ENCODE measurements at places on chromosomes 1 and 21.
A peak's percentile ranks its signal among the peaks of the same experiment; 100 is the strongest.

- no peak for DNase-seq
Observed at GRCh38 chr1:223713546-223714420, 1.4 kb downstream of the CAPN2 start.

DNA sequence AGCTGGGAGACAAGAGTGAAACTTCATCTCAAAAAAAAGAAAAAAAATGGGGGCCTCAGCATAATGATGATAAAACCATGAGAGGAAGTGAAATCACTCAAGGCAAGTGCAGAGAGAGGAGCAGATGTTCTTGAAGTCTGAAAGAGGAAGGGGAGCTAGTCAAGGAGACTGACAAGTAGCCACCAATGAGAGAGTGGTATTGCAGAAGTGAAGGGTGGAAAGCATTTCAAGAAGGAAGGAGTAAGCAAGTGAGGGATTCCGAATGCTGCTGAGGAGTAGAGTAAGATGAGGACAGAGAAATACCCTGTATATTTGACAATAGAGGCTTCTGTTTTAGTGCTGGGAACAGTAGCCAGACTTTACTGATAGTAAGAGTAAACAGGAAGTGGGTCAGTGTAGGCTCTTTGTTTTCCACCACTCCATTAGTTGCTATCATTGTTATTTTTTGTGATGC lies 2.9 kb downstream of the TATDN3 start:
- DNase-seq: no peak

DNA sequence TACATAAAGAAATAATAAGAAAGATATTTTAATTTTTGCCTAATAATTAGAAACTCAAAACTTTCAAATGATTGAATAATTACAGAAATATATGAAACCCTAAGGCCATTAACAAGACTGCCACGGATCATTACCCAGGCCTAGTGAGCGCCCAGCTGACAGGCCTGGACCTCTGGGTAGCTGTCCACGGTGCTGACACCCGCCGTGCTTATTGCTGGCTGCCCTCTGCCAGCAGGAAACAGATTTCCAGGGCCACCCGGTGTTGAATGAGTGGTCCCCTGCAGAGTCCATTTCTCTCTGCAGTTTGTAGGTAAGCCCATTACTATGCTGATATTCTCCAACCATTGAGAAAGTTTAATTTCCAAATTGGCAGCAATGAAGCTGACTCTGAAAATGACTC lies 254.4 kb upstream of the GJB5 start:
- no peak for DNase-seq

DNA sequence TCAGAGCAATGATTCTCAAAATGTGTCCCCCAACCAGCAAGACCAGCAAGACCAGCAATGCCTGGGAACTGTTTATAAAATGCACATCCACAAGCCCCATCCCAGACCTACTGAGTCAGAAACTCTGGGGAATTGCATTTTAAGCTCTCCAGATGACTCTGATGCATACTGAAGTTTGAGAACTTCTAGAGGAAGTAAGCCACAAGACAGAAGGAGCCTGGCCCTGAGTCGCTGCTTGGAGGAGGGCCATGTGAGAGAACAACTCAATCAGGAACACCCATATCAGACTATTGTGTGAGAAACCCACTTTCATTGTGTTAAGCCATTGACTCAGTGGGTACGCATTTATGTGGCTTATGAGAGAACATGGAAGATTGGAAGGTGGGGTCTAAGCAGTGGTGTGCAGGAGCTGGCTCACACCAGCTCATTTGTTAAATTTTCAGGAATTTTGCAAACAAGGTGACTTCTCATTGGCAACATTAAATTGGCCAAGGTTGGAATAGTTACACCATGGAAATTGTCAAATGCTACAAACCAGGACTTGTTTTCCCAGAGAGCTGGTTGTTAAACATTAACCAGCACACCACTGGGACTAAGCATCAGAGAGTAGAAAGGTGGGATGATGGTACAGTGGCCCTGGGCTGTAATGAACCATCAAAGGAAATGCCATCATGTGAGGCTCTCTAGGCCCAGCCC lies 38.9 kb downstream of the ATP1A1 start:
- no peak for DNase-seq

DNA sequence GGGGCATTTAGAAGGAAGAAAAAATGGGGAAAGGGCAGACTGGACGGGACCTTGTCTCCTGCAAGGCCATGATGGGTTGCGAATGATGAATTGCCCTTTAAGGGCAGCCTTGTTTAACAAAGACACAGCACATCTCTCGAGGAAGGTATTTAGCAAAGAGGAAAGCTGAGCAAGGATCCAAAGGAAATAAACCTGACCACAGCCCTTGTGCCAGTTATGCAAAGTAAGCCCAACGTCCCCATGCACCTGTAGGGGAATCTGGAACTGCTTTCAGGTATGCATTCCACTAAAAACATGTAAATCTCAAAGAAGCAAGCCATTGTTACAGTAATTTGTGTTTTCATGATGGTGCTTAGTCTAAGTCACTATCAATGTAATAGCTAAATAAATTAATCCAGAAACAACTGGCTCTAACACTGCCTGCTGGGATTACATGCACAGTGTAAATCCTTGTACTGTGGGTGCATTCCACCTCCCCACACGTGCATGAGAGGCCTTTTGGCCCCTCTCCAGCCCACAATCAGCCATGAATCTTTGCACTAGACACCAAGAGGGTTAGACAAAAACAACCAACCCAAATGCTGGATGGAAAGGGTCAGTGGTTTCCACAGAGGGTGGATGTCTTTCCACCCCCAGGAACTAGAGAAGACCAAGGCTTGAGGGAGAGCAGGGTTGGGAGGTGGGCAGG lies 228.8 kb upstream of the KAZN start:
- no peak for DNase-seq

- no peak for DNase-seq
Observed at GRCh38 chr1:94783342-94784189, 36.6 kb upstream of the SLC44A3 start.

GRCh38 chr21:30714946-30715345 lies 3.6 kb downstream of the KRTAP21-3 start:
- DNase-seq: no peak

GRCh38 chr1:22044690-22045420 lies 7.7 kb upstream of the CDC42 start:
- no peak for DNase-seq

DNA sequence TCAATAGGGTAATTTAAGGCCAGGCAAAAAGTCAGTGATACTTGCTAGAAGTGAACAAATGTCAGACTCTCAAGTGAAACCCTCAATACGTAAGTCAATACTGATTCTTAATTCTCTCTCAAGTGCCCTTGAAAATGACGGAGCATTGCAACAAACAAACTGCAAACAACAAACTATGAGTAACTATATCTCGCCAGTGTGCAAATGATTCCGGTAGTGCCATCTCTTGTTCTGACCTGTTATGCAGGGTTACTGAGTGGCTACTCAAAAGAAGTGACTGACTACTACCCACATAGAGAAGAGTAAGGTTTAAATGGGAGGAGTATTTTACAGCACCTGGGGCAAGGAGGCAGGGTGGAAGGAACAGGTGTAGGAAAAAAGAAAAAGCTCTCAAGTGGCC lies 1.6 kb downstream of the SLC19A2 start:
- peak; percentile 97 for DNase-seq

DNA sequence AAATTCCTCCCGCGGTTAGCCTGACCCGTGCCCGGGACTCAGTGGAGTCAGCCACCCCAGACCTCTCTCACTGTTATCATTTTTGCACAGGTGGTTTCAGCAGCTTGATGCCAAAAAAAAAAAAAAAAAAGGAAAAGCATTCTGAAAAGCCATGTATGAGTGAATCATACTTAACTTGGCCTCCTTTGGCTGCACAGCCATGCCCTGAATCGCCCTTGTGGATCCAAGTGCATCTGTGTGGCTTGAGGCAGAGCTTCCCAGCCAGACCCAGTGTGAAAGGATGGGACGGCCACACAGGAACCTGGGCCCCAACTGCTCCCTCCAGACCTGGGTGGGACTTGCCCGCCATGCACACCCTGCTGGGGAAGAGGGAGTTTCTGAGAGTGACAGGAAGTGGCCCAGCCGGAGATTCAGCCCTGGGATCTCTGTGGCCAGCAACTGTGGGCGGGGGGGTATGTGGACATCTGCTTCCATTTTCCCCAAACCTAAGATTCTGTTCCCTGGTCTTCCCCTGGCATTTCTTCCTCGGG lies 8.6 kb downstream of the YBEY start:
- DNase-seq: no peak

GRCh38 chr21:15098908-15099307 lies 34.1 kb upstream of the NRIP1 start:
- no peak for DNase-seq

GRCh38 chr1:208251015-208251414 lies 6.8 kb upstream of the PLXNA2 start:
- DNase-seq: no peak

Measured in NCI-H510A treated with DMSO at 0.1 percent for 48 hours (cell line).